ENCODE measurements at places on chromosomes 5 and 9.

DNA sequence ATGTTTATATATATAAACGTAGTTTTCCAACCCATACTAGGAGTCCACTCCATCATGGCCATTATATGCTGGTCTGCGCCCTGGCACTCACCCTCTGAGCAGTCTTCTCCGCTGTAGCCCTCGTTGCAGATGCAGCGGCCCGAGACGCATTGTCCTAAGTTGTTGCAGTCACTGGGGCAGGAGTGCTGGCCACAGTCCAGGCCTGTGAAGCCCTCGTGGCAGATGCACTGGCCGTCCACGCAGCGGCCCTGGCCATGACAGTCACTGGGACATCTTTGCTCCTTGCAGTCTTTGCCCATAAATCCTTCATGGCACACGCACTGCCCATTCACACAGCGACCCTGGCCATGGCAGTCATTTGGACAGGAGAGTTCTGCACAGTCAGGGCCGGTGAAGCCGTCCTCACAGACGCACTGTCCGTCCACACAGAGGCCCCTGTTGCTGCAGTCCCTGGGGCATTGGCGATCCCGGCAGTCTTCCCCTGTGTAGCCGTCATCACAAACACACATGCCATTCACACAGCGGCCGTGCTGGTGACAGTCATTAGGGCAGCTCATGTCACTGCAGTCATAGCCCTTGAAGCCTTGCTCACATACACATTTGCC is 32.1 kb downstream of the TNC start:
- no peak for DNase-seq

DNA sequence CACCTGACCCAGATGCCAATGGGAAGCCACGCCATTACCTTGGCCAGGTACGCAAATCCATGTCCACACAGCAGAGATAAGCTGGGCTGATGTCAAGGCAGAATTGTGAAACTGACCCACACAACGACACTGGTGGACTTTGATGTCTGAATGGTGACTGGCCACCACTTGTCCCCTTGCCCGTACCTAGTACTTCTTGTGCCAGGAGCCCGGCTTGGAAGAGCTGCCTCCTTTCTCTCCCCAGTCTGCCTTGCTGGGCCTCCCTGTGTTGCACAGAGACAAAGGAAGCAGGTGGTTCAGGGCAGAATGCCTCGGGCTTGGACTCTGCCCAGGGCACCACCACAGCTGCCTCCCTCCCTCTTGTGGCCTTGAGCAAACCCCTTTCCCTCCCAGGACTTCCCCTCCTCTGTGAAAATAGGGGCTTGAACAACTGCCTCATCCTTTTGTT is 23.3 kb downstream of the PTGES2 start:
- DNase-seq = no peak

DNA sequence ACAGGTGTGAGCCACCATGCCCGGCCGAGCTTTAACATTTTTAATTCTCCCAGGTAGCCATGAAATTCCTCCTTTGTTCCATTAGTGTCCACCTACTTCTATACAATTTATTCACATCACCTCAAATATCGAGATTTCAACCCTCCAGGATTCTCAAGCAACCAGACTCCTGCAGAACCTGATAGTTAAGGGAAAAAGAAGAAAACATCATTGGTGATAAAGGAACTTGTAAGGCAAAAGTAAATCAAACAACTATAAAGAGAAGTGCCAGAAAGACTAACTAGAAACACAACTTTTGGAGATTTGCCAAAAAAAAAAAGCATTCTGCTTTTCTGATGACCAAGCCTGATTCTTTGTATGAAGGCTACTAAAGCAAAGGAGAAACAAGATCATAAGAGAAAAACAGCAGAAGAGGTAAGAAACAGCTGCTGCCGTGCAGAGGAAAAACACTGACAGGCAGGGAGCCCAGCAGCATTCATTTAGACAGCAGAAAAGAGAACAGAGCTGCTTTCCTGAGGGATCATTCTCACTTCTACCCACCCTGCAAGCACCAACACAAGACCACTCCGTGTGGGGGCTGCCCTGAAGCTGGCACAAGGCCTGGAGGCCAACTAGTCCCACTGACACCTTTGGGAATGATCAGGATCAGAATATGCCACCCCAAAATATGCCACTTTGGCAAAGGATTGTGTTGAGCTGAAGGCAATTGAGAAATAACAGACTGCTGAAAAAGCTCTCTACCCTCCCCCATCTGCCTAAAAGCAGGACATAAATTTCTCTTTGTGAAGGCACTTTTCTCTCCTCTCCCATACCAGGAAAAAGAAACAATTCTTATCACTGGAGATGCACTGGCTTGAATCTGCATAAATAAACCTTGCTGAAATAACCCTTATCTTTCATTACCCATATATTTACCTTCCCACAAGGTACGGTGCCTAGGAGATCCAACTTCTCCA is 75.1 kb downstream of the ALDH7A1 start:
- no peak for DNase-seq

- no peak for DNase-seq
These were observed 974.0 kb upstream of the CDH10 start for GRCh38 chr5:25618821-25619220.

- DNase-seq = no peak
These were observed 75.0 kb downstream of the STK10 start for GRCh38 chr5:172113036-172113435.

Data from A549 (cell line).